Activated T-cell treated with anti-CD3 and anti-CD28 coated beads, Interleukin-2, amount 50 U/mL, for 72 hours (primary cell): ENCODE measurements at places on chromosomes 5 and 9.

- no peak for DNase-seq
These were observed 1.0 kb upstream of the FOXE1 start for GRCh38 chr9:97852001-97852398.

- DNase-seq, result no peak
These were observed 56.6 kb downstream of the KCNN2 start for GRCh38 chr5:114418176-114419066.

DNA sequence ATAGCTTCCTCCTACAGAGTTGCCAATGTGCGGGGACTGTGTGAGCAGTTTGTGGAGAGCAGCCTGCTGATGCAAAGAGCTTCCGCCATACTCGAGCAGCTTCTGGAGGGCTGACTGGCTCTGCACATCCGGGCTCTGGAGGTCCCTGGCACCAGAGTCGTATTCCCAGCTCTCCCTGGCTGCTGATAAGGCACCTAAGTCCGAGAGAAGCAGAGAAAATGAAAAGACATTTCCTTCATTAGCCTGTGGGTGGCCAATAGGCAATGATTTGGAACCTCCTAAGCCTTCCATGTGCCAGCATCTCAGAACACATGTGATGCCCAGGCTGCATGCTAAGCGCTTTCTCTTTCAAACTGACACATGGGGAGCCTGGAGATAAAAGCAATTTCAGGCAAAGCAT, 94.3 kb downstream of the TSSK1B start:
- DNase-seq, result no peak

DNA sequence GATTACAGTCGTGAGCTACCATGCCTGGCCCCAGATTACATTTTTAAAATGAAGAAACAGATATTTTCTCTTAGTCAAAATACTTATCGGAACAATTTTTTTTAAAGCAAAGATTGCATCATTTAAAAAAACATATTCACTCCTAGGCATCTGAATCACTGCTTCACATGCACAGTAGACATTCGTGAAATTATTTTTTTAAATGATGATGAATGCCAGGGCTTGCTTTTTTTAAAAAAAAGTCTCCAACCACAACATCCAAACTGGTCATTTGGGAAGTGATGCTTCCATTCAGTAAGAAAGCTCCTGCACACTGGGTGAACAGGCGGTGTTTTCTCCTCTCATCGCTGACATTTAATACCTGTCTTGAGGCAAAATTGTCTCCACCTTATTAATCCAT, 223.0 kb upstream of the DMRT1 start:
- no peak for DNase-seq

DNA sequence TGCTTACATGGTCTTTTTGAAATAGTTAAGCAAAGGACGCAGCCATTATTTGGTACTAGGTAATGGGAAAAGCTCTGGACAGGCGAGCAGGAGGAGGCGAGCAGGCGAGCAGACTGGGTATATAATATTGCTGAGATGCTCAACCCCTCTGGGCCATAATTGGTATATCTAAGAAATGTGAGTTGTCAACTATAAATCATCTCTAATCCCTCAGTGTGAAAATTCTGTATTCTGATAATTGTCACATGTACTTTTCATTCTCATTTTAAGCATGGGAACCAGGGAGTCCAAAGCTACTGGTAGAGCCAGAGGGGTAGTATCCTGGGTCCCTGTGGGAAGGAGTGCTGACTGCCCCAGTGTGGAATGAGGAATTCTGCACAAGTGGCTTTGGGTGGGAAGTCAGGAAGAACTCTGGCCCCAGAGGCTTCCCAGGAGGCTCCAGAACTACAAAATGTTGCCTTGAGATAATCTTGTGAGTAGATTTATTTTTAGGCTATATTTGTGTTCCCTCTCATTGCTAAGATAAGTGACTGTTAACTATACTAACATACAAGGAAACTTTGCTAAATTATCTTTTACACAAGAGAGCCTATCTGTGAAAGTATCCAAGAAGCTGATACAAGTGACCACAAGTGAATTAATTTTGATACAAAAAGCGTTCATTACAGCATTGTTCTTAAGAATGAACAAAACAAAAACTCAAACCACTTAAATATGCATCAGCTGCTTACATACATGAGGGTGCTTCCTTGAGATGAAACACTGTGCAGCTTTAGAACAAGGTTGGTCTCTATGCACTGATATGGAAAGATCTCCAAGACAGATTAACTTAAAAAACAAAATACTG, 70.5 kb upstream of the TNFAIP8 start:
- no peak for DNase-seq

DNA sequence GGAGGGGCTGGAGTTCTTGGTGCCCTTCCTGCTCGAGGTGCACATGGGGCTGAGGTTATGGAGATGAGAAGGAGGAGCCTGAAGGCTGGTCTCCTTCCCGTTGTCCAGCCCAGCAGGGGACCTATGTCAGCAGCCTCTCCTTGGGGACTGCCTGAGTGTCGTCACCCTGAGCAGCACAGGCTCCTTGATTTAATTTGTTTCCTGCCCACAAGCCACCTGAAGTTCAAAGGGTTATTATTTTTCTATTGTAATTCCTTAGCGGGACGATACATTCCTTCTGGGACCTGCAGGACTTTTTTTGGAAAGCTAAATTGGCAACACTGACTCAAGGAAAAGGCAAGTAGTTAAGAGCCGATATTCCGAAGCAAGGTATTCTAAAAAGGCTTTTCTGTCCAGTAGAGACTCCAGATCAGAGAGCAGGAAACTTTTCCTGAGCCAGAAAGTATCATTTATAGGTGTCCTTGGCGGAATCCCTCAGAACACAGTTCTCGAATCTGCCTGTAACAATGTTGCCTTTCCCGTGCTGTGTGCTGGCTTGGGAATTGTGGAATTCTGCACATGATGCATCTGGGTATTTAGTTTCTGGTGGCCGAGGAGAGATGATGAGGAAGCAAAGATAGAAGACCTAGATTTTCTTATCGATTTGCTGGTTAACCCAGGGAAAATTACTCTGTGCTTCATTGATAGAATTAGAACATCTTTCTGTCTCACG, 55.4 kb downstream of the ARHGAP26 start:
- DNase-seq, result no peak

GRCh38 chr5:114252226-114252625, 109.6 kb upstream of the KCNN2 start:
- no peak for DNase-seq

GRCh38 chr5:56922922-56923321, 13.5 kb downstream of the SETD9 start:
- no peak for DNase-seq

- DNase-seq, result no peak
These were observed 8.9 kb upstream of the RXRA start for GRCh38 chr9:134317400-134317789.

DNA sequence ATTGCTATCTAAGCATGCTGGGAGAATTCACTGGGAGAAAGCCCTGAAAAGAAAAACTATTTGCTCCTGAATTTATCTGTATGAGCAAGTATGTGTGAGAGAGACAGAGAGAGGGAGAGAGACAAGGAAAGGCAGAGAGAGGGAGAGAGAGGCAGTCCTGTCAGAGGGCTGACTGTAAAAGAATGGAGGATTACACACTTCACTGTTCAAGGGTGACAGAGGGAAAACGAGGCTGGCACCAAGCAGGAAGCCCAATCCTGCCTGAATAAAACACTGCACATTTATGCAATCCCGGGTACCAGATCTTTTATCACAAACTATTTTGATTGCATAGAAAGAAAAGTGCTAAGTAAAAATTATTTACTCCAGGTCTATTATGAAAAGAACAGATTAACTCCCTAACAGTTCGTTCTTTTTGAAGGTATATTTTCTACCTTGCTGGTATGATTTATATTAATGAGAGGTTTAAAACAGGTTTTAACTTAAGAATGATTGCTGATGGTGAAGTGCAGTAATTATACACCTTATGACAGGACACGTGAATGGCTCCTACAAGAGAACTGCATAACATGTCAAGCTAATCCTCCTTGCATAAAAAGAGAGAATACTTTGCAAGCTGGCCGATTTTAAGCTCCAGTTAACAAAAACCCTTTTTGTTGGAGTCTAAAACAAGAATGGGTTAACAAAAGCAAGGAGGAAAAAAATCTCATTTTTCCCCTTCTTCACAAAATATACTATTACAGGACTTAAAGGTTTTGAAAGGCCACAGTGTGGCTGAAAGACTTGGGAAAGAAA, 82.5 kb downstream of the NFIB start:
- no peak for DNase-seq

DNA sequence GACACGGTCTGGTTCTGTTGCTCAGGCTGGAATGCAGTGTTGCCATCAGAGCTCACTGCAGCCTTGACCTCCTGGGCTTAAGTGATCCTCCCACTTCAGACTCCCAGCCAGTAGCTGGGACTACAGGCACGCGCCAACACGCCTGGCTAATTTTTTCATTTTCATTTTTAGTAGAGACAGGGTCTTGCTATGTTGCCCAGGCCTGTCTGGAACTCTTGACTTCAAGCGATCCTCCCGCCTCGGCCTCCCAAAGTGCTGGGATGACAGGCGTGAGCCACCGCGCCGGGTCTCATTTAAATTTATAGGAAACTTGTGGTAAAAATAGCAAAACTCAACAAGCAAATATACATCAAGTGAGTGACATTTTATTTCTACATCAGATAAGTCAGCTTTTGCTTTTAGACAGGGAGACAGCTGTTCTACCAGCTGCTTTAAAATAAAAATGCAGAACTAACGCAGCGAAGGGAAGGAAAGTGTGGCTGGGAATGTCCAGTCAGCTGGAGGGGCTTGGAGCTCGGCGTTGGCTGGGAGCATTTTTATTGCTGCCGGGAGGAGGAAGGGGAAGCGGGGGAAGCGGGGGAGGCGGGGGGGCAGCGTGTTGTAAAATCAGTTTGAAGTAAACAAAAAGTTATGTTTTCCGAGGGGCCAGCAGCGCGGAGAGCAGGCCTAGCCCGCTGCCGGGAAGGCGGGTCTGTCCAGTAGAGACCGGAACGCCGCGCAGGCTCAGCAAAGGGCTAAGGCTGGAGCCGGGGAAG, 707 bp upstream of the ZFYVE16 start:
- DNase-seq, result peak; percentile 3

DNA sequence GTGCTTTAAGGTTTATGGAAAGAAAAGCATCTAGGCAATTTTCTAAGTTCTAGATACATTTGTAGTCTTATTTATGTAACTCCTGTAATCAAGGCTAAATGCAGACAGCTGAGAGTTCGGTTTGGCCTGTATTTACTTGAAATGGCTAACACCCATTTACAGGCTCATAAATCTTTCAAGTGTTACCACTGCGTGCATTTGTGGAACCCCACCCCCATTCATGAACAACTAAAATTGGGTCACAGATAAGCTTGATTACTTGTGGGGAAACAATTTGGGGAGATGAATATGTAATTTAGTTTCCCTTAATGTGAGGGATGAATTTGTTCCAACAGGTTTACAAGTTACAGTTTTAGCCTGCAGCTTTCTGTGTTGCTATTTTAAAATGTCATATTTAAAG, 360.6 kb downstream of the ARRDC3 start:
- no peak for DNase-seq
